Naive B cell (primary cell): ENCODE measurements at places on chromosomes 4 and X.

DNA sequence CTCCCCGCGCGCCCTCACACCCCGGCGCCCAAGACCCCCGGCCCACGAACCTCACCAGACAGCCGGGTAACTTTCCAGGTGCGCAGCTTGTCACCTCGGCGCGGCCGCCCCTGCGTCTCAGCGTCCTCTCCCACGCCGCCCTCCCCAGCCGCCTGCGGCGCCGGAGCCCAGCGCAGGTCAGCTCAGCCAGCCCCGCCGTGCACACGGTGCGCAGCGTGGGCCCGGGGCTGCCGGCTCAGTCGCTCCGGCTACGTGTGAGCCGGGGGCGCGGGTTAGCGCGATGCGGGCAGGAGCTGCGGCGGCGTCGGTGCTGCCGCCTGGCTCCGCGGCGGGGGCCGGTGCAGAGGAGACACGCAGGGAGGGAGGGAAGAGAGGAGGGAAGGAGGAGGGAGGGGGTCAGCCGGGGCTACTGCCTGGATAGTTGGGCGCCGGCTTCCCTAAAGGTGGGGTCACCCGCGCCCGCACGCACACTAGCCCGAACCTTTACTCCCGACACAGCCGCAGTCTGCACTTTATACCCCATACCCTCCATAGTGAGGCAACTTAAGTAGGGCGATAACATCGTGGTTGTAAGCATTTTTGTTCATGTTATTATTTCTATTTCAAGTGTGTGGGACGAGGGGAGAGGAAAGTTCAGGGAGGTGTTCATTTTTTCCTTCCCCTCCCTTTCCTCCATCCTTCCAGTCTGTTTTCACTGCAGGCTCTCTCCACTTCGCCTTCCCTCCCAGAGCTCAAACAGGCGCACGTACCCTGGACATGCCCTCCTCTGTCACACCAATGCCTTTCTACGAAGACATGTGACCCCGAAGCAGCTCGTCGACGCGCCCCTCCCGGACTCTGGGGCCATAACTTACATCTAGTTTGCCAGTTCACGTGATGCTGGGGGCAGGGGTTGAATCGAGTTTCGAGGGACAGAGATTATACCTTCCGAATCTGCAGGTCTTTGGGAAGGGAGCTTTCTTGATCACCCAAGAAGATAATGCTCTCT lies at the start of gene PRKG2:
Gene PRKG2 (minus strand): TSS at position 342 of the 988 bp plus-strand sequence. CDS start 10,175 bp downstream, outside the sequence.
- no peak for DNase-seq

GRCh38 chrX:12349201-12349600 lies 210.9 kb downstream of the FRMPD4 start:
- no peak for DNase-seq

GRCh38 chrX:98338544-98338943 lies 1454.8 kb downstream of the RPA4 start:
- DNase-seq = no peak

GRCh38 chr4:112075906-112076305 lies 69.3 kb upstream of the FAM241A start:
- DNase-seq = no peak

- DNase-seq = no peak
Measured at GRCh38 chrX:15310117-15310516, 5.3 kb downstream of the ASB11 start.

GRCh38 chr4:139458999-139459398 lies 5.1 kb downstream of the RAB33B start:
- no peak for DNase-seq

GRCh38 chrX:132443196-132444135 lies 45.4 kb downstream of the MBNL3 start:
- no peak for DNase-seq

DNA sequence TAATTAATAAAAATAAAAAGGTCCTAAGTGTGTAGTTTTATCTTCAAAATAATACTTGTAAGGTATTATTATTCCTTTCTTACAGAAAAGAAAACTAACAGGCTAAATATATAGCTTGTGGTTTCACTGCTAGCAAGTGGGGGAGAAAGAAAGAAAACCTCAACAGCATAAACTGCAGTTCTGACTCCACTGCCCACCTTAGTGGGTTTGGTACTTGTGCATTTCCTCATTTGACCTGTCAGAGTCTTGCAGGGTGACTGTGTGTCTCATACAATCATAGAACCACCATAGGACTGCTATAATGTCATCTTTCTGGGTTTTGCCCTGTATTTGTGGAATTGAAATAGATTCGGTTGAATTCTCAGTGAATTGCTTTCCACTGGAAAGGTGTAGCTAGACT lies 94.7 kb upstream of the PUDP start:
- DNase-seq = no peak

- no peak for DNase-seq
Measured at GRCh38 chrX:109974906-109975655, 27.8 kb upstream of the TMEM164 start.

GRCh38 chr4:120636120-120636630 lies 286.4 kb downstream of the PRDM5 start:
- no peak for DNase-seq

- no peak for DNase-seq
Measured at GRCh38 chr4:100848841-100849240, 331.0 kb upstream of the EMCN start.

GRCh38 chrX:41732260-41732659 lies 8.3 kb downstream of the GPR82 start:
- DNase-seq = no peak

DNA sequence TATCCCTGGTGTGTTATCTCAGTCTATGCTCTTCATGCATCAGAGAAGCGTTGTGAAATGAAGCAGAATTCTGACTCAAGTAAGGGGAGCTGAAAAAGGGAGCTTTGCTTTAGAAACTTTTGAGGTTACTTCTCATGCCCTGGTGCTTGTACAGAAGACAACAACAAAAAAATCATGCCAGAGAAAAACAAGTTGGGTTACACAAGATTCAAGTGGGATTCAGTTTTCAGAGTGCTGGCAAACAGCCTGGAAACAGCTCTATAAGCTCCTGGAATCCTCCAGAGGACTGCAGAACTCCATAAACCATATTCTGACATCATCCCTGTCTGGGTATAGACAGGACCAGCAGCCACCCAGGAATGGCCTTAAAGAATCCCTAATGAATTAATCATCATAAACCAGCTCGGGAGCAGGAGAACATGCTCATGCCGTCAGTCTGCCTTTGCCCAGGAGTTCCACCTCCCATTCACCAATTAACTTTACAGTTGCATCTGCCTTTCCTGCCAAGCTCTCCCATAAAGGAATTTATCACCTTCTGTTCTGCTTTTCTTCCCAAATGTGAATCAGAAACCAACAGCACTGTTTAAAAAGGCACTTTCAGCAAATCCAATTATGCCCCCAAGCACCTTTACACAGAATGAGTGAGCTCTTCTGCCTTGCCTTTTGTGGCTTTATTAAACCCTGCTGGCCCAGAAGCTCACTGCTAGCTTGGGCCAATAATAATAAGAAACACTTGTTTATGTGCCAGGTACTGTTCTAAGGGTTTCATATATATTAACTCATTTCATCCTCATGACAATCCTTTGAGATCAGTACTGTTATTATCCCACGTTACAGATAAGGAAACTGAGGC lies 54.5 kb upstream of the FBXW7 start:
- no peak for DNase-seq

DNA sequence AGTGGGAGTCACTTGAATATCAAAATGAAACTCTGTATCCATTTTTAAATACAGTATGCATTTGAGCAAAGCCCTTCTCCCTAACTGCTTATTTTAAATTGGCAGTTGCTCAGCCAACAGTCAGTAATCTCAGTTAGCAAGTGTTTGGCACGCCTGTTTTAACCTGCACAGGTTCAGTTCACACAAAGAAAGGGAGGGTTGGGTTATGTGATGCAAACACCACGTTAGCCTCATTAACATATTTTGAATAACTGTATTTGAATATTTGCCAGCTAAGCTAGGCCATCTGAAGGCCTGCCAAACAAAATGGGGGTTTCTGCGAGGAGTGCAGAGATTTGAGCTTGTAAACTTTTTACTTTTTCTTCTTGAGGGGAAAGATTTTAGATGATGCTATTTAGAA lies 19.8 kb downstream of the GAB1 start:
- peak; percentile 51 for DNase-seq

- no peak for DNase-seq
Measured at GRCh38 chr4:73762409-73762808, 22.0 kb downstream of the CXCL8 start.

DNA sequence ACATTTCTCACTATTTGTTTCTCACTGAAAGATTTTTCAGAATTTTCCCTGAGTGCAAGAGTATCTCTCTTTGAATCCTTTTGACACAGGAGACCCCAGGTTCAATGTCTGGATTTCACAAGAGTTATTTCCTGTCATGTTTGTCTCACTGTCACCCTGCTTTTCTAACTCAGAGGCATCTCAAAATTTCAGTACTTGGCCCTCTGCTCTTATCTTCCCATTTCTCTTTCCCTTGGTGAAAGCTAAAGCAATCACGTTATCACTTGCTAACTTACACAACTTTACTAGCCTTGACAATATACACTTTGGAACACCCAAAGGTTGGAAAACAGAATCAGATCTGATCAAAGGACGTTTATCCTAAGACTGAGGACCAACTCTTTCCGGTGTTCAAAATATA lies 17.3 kb downstream of the IGSF1 start:
- no peak for DNase-seq

DNA sequence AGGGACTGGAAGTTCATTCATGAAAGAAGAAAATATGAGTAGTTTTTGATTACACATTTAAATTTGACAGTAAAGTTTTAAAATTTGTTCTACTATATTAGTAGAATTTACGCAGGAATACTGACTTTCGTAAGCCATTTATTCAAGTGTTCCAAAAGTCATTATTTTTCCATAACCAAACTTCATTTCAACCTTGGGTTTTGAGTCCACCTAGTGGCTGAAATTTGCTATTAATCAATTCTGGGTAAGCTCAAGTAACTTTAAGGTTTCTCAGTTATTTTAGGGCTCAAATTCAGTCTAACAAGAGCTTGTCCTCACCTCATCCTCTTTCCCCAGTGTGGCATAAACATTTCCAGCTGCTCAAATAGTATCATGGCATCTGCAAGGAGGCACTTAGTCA lies 175.4 kb downstream of the SH3BGRL start:
- no peak for DNase-seq
